Activated CD4-positive, alpha-beta T cell treated with anti-CD3 and anti-CD28 coated beads, Interleukin-10, Interleukin-2, amounts not matched to agents 100 ng/mL and 50 ng/mL, durations not matched to agents 16 hours and 8 hours (primary cell): ENCODE measurements at places on chromosomes 7 and 10.
A peak's percentile ranks its signal among the peaks of the same experiment; 100 is the strongest.

DNA sequence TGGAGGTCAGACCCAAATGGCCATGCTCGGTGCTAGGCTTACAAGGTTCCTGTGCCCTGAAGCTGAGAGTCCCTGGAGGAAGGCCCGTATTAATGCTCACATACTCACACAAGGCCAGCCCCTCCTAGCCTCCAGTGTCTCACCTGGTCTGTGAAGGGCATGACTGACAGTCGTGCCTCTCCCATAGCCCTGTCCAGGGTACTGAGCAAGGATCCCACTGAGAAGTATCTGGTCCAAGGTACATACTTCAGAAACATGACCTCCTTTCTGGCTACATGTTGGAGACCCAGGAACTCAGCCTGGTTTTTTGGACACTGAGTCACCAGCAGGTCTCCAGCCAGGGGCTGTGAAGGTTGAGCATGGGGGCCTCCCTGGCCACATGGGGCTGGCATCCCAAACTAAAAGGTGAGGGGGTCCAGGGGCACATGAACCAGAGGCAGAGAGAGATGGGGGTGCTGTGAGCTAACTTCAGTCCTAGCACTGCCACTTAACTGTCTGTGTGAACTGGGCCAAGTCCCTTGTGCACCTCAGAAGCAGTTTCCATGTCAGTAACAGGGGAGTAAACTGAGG, 17.6 kb upstream of the RASGEF1A start:
- peak; percentile 23 for DNase-seq

DNA sequence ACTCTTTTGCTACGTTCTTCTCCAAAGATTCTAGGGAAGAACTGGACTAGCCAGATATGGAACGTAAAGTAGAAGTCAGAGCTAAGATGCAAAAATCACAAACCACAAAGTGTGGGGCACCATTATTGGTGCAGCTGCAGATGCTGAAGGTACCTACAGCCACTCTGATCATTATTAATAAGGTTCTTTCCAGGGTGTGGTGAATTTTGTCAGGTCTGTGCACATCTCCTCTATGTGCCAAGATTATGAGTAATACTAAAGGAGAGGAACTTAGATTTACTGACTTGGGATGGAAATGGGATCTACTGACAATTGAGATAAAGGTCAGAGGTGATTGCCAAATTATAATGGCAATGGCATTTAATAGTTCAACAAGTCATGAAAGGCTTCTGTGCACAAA, 148.2 kb downstream of the RAPGEF5 start:
- no peak for DNase-seq

GRCh38 chr10:30494558-30494957, 60.6 kb downstream of the MAP3K8 start:
- no peak for DNase-seq

- DNase-seq = no peak
These were observed 133.5 kb downstream of the RGS10 start for GRCh38 chr10:119408969-119409371.

DNA sequence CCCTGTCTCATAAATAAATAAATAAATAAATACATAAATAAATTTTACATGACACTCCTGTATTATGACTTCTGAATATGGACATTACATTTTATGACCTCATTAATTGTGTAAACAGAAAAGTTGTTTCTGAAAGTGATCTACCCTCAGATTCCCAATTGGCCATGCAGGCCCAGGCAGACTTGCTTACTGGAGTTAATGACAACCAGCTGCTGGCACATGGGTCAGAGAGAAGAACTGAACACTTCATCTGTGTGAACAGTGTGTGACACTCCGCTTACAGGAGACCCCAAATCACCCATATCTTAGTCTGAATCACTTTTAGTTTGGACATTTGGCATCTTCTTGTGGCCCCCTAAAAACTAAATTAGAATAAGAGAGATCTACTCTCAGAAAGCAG, 31.4 kb downstream of the PARP12 start:
- DNase-seq = no peak

DNA sequence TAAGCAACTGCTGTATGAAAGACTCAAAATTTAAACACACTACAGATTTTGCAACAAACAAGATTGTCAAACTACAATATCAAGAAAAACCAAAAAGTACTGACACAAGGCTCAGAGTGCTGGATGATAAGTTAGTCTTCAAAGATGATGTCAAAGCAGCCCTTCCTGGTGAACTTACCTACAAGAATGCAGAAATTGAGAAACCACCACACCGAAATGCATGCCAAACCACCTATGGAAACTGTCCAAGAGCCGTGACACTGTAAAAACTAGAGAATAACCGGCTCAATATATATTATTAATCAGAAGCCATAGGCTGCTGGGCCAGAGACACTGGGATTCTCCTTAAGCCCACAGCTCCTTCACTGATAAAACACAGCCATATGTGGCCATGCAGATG, 25.3 kb downstream of the DENND11 start:
- DNase-seq = no peak

DNA sequence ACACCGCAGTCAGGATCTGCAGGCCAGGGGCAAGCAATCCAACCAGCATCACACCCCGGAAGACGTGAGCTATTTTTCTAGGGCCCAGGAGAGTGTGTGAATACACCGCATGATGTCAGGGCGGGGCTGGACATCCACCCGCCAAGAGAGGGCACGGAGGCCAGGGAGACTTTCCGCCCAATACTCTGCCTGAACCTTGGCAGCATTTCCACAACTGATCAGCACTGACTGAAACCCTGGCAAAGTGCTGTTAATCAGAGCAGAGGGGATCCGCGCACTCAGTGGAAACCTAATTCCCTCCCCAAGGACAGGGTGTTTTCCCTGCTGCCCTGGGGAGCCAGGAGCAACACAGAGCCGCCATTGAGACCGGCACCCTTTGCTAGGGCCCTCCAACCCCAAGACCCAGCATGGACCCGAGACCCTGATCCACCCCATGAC, 8.2 kb downstream of the MAD1L1 start:
- no peak for DNase-seq

DNA sequence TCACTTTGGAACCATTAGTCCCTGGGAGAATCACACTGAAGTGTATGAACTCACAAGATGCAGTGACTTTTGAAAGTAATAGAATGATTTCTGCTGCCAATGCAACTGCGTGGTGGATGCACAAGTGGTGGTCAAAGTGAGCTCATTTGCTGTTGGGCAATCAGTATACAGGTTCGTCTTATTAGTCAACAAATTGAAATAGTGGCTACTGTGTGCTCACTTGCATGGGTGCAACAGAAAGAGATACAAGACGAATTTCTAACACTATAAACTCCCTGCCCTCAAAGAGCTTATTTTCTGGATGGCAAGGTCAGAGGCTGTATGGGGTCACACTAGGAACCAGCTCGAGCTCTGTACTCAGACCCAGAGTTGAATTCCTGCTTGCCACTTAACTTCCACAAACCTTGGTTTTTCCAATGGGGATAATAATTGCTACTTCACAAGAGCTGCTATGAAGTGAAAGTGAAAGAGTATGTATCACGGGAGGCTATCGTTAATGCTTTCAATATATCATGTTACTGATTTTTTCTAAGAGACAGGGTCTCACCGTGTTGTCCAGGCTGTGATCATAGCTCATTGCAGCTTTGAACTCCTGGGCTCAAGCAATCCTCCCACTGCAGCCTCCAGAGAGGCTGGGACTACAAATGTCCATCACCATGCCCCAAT, 8.3 kb upstream of the BCL7B start:
- no peak for DNase-seq

DNA sequence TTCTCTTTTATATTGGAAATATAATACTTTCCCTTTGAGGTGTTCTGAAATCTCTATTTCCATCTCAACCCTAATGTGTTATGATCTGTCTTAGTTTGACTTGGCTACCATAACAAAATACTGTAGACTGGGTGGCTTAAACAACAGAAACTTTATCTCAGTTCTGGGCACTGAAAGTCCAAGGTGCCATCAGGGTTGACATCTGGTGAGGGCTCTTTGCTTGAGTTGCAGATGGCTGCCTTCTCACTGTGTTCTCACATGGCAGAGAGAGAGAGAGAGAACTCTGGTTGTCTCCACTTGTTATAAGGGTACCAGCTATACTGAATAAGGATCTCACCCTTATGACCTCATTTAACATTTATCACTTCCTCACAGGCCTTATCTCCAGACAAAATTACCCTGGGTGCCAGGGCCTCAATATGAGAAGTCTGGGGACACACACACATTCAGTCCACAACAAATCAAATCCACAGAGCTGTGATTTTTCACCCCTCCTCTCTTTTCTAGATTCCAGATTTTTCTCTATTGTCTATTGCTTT, 104.5 kb downstream of the SRI start:
- DNase-seq = no peak

GRCh38 chr10:71201849-71202248, 10.5 kb upstream of the UNC5B start:
- DNase-seq = no peak

- DNase-seq = no peak
These were observed 920.1 kb upstream of the LRRN3 start for GRCh38 chr7:110170841-110171240.

GRCh38 chr10:72593963-72594362, 31.9 kb downstream of the MICU1 start:
- DNase-seq = no peak

GRCh38 chr10:132517951-132518521, 19.6 kb upstream of the INPP5A start:
- no peak for DNase-seq

DNA sequence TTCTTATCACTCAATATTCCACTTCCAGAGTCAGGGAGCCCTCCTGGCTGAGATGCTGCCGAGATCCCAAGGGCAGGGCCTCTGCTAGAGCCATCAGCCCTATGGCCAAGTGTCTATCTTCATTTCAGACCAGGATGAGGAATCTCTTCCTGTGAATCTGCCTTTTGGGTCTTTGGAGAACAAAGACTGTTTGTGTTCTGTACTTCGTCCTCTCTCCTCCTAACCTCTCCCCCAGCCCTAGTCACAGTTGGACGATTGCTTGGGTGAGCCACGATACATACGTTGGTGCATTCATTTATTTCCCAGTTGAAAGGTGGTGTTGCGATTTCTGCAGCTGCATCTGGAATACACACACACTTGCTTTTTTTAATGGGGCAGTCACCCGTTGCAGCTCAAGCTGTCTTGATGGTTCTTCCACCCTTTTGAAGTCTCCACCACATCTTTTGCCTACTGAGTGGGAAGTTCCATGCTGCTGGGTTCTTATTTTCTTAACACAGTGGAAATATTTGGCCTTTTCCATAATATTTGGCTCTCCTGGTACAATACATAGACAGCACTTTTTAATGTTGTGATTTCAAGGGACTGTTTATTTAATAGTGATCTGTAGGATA, 26.7 kb downstream of the SH3PXD2A start:
- no peak for DNase-seq

DNA sequence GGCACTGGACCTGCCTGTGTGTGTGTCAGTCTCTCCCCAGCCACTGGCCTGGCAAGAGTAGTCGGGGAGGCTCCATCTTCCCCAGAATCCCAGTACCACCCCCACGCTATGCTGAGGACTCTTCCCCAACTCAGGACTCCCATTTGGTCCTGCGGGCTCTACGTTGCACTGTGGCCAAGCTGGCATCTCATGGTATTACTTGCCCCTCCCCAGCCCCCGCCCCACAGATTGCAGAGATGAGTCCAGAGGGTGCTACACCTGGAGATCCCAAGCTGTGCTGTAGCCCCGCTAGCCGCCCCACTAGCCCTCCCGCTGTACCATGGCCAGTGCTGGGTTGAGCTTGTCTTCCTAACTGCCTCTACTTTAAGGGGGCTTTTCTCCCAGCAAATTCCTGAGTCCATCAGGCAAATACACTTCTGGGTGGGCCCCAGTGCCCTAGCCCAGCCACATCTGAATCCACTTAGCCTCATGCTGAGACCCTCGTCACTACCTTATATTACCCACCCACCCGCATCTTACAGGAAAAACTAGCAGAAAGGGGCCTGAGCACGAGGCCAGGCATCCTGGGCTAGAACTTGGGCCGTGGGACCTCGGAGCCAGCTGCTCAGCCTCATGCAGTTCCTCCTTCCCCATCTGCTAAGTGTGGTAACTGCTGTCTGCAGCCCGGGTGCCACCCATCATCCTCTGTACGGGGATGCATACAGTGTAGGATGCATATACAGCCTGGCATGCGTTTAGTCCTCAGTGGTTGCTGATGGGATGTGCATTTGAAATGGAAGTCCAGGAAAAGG, 65.8 kb upstream of the CACUL1 start:
- no peak for DNase-seq

DNA sequence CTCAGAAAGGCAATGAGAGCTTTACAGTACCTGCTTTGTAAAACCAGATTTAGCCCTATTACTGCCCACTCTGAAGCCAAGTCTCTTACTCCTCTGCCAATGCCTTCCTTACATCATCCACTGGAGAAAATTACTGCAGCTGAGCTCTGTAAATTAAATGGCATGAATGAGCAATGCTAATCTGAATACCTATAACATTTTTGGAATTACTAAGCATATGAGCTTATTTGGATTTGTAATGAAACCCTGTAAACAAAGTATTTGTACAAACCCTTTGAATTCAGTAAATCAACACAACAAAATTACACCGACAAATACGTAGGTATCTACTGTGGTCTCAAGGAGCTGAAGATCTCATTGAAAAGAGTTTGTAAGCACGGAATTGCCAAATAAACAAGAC, 12.1 kb upstream of the CCNY start:
- DNase-seq = no peak

DNA sequence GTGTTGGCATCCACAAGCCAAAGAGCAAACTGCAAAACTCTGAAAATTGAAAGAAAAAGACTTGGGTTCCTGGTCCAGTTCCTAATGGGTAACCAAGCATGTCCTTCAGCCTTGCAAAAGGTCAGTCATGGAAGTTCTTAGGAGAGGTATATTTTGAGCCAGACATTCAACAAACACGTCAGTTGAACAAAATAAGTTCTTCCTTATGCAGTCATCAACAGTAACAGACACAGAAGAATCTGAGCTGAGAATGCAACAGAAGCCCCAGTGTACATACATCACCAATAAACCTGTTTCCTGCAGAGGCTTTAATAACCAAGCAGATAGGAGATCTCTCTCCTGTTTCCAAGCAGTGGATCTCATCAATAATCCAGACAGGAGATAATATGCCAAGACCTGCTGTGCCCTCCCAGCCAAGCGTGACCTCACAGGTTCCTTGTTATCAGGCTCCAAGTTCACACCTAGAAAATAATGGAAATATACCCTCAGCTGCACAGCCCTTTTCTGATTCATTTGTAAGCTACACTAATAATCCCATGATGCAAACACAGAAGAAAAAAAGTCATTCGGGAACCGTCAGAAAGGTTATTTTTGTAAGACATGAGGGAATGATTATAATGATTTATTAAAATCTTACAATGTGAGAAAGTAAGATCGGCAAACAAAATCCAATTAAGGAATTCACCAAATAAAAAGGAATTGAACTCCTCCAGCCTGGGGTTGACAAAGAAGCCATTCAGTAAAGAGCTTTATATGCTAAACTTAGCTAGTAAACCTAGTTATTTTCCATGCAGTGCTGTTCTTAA, 90.7 kb downstream of the DGKI start:
- no peak for DNase-seq

DNA sequence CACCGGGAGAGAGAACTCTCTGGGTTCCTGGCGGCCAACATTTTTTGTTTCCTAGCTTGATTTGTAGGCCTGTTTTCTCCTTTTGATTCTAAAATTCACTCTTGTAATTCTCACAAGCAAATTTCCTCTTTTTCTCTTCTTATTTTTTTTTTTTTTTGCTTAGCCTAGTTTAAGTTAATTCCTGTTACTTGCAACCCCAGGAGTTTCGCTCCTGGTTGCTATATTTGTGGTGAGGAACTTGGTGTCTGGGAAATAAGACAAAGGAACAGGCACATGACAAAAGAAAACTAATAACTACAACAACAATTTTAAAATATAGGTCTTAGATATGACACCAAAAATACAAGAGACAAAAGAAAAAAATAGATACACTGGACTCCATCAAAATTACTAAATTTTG, 6.7 kb downstream of the AOAH start:
- DNase-seq = no peak

- DNase-seq = no peak
These were observed 100.2 kb downstream of the AGMO start for GRCh38 chr7:15461576-15461975.
